NCI-H1048 (cell line): ENCODE measurements at places on chromosomes 16 and 17.

DNA sequence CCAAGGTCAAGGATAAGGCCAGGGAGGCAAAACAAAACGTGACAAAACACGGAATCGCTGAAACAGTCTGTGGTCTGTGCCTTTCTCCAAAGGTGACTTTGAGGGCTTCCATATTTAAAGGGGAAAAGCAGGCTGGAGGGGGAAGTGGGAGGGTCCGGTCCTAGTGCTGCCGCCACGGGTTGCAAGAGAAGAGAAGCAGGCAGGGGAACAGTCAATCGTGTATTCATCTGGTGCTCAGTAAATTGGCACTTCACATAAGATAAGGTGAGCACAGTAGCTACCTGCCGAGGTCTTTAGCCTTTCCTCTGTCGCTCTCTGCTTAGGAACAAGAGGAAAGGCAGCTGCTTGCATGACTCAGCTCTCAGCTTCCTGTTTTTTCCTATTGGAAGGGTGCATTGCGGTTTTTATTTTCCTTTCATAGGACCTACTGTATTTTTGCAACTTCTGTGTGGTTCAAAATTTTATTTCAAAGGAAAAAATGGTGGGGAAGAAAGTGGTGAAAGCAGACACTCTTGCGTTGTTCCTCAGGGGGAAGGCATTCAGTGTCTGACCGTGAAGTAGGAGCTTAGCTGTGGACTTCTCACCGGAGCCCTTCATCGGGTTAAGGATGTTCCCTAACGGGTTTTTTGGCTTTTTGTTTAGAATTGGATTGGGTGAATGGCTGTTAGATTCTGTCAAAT is 7.1 kb upstream of the LGALS3BP start:
- DNase-seq: no peak

- DNase-seq: no peak
Observed at GRCh38 chr16:53998966-53999522, 287.5 kb downstream of the IRX3 start.

- DNase-seq: no peak
Observed at GRCh38 chr17:1005361-1005946, 8.5 kb downstream of the TIMM22 start.

GRCh38 chr16:4136229-4136813 is 20.1 kb upstream of the ADCY9 start:
- DNase-seq: no peak

- no peak for DNase-seq
Observed at GRCh38 chr17:82965371-82965770, 114.0 kb upstream of the METRNL start.

DNA sequence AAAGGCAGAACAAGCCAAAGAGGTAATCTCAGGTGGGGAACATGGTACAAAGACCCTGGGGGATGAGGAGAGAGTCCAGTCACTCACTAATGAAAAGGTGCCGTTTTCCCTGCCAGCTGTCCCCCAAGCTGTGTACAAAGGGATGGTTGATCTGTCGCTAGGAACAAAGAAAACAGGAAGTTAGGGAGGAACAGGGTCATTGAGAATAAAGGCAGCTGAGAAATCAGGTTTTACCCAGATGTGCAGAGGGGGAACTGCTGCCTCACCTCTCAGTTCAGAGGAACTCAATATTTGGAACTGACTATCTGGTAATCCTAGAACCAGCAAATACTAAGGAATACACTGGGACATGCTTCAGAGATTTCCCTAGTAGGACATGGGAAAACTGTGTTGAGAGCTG is 1.5 kb downstream of the RSKR start:
- DNase-seq: no peak

DNA sequence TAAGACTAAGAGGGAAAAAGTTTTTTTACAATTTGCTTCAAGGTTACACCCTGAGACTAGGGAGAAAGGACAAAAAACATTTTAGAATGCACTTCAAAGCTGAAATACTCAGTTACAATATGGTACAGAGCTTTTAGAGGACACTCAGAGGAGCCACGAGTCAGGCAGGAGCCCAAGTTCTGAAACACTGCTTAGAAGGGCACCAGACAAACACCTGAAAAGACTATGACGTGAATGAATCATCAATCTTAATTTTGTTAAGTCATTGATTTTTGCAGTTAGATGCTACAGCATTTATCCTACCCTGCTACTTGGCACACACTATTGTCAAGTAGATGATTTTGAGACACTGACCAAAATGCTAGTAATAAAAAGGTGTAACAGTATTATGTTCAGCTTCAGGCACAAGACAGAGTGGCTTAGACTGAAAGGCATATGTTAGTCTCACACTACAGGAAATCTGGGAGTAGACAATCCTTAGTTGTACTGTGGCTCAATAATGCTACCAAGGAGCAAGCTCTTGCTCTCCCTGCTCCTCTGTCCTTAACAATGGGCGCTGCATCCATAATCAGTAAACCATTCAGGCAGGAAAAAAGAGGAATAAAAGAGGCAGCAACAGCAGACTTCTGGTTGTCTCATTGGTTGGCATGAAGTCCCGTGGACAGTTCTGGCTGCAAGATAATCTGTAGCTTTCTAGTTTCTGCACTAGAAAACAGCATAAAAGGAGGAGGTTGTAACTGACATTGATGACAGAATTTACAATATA is 151.8 kb downstream of the ABCA8 start:
- DNase-seq: no peak

DNA sequence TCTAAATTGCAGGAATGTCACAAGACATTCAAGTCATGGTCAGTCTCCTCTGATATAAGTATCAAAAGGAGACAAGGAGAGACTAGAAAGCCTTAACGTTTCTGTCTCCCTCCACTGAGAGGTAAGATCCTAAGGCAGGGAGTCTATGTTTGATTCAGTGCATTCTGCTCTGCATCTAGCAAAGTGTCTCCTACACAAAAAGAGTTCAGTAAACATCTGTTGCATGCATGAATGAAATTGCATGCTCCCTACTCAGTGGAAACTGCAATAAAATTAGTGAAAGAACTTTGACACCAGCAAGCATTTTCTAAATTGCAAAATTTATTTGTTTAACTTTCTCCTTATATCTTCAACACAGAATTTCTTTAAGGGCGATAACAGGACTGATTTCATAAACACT is 111.1 kb downstream of the ADAMTS18 start:
- DNase-seq: no peak

- DNase-seq: no peak
Observed at GRCh38 chr17:7130621-7131422, 16.2 kb upstream of the ASGR2 start.

- DNase-seq: no peak
Observed at GRCh38 chr16:79988721-79989220, 388.2 kb upstream of the MAF start.

GRCh38 chr17:32626379-32626791 is 139.6 kb downstream of the CDK5R1 start:
- no peak for DNase-seq

DNA sequence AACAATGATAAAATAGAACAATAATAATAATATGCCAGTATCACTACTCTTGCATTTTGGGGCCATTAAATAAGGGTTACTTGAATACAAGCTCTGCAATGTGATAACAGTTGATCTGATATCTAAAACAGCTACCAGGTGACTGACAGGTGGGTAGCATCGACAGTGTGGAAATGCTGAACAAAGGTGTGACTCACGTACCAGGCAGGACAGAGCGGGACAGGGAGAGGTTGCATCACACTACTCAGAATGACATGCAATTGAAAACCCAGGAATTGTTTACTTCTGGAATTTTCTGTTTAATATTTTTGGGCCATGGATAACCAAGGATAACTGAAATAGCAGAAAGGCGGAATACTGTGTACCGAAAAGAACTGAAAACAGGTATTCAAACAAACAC is 15.8 kb upstream of the ZNF19 start:
- DNase-seq: no peak

- DNase-seq: no peak
Observed at GRCh38 chr16:11094857-11095565, 150.6 kb downstream of the CLEC16A start.

DNA sequence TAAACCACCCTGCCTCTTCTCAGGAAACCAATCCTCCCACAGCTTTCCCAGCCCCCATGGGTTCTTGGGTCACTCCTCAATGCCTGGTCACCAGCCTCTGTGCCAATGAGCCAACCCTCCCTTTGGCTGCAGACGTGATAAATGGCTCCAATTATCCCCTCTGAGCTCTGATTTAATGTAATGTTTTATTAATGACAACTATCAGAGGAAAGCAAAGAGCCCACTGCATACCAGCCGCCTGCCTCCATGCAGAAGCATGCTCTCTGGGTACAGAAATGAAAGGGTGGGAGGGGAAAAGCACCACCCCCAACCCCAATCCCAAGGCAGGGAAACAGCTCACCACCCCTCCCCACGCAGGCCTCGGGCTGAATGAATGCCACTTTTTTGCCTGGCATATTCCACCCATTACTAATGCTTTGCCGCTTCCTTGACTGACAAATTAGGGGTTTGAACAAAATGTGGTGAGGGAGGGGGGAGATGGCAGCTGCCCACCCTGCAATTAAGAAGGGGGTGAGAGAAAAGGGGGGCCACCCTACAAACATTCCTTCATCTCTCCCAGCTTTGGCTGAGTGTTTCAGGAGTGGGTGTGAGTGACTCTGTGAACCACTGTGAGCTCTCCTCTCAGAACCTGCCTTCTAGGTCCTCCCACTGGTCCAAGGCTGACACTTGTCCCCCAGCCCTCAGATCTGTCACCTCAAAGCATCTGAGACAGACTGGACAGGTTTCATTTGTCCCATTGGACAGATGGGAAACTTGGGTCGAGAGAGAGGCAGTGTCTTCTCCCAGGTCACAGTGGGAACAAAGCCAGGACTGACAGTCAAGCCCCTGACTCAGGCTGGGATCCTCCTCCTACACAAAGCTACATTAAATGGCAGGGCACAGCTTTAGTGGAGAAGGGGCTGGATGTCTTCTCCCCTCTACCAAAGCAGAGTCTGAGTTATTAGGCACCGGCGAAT is 161.5 kb downstream of the TMEM132E start:
- DNase-seq: no peak

DNA sequence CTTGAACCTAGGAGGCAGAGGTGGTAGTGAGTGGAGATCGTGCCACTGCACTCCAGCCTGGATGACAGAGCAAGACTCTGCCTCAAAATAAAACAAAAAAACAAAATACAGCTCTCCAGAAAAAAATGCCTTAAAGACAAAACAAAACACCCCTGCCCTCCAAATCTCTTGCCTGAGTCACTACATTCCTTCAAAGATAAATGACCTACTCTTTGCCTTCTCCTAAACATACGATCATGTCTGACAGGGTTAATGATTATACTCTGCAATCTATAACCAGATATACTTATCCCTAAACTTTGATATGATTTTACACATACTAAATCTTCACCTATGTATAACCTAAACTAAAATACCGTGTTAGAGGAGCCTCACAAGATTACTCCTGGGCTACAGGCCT is 1.4 kb upstream of the SETD6 start:
- no peak for DNase-seq

DNA sequence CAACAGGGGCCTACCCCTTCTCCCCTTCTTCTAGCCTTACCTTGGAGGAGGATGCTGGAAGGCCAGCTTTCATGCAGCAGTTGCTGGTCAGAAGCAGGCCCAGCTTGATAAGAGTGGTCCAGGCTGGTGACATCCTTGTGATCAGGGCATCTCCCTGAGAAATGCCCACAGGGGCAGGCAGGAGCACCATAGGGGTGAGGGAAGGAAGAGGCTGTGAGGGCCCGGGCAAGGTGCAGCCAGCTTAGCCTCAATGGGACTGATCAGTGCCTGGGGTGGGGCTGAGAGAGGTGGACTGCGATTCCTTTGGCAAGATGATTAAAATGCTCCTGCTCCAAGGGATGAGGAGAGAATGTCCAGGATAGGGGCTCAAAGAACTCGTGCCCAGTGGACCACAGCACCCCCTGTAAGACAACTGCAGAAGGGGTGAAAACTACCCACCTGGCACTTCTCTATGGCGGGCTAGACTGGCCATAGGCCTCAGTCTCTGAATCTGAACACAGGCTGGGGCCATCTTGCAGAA is 9.5 kb upstream of the GALK1 start:
- DNase-seq: no peak

DNA sequence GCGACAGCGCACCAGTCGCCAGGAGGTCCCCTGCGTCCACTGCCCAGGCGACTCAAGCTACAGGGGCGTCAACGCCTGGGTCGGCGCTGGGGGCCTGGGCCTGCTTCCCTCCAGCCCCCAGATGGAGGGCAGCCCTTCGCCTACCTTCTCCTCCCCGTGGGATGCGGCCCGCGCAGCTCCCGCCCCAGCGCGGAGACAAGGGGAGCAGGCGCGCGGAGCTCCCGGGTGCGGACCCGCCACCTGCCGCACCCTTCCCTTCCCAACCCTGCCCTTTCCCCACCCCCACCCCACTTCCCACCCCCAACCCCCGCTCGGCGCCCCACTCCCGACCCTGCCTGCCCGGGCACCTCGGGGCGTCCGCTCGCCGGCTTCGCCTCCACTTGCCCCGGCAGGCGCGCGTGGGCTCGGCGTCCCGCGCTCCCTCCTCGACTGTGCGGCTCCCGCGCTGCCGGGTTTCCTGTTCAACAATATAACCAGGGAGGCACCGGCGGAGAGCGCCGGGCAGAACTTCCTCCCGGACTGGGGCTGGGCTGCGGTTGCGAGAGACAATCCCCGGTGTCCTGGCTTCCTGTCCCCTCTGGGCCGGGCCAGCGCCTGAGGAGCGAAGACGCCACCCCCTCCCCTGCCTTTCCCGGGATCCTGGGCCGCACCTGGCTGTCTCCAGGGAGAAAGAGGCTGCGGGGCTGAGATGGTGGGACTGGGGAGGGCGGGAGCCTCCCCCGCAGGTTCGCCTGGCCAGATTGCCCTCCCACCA is at the start of gene ARHGAP27:
Gene ARHGAP27, minus strand, starts transcription at position 466 of the 754 bp plus-strand sequence. CDS start 2,591 bp downstream, outside the sequence.
- no peak for DNase-seq

DNA sequence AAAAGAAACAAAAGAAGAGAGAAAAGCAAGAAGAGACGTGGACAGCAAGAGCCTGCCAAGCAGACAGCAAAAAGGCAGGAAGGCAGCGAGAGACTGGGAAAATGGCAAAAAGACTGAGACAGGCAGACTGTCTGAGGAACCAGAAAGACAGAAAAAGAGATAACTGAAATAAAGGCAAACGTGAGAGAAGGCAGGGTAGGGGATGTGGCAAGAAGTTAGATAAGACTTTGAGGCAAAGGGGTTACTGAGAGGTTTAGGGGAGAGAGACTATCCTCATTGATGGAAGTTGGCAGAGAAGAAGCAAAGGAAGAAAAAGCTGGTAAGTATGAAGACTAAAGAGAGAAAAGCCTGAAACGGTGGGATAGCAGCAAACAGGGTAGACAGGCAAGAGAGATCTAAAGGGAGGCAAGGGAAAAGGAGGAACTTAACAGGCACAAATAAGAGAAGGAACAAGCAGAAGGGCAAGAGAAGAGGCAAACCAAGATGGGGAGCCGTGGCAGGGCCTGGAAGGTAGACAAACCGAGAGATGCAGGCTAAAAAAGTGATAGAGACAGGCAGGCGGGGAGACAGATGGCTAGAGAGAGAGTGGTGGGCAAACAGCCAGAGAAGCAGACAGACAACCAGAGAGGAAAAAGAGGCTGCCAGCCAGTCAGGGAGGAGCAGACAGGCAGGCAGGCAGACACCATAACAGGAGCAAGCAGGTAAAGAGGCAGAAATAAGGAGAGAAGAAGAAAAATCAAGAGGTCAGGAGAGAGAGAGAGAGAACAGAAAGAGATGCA is 7.1 kb upstream of the CHD3 start:
- no peak for DNase-seq

- DNase-seq: no peak
Observed at GRCh38 chr17:6254036-6254435, 180.9 kb downstream of the AIPL1 start.
